Activated T-cell treated with anti-CD3 and anti-CD28 coated beads for 24 hours (primary cell): ENCODE measurements at places on chromosomes 12 and 14.

GRCh38 chr14:21136024-21136423 lies 19.8 kb downstream of the OR5AU1 start:
- no peak for DNase-seq

DNA sequence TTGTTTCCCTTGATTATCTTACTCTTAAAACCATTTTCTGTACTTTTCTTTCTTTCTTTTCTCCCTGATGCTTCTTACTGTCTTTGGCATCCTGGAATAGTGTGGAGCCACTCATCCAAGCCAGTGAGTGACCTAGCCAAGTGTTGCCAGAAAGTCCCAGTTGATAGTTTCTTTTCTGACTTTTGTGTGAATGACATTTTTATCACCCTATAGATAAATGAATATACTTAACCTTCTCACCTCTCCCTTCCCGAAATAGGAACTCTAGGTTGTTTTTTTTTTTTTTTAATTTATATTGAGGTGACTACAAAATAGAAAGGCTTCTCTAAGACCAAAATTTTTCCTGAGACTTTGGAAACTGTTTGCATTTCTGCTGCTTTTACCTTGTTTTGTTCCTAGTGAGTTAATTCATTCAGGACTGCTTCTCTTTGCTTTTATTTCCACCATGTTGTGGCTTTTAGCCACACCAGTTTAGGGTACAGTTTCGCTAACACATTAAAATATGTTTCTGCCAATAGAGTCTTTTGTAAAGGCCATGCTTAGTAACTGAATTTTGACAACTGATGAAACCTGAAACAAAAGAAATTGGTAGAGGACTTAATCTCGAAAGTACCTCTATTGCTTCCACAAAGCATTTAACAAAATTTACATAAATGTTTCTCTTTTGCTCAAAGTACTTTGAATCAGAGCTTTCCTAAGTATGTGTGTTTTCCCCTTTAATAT lies 194.6 kb downstream of the ERC1 start:
- DNase-seq = no peak

DNA sequence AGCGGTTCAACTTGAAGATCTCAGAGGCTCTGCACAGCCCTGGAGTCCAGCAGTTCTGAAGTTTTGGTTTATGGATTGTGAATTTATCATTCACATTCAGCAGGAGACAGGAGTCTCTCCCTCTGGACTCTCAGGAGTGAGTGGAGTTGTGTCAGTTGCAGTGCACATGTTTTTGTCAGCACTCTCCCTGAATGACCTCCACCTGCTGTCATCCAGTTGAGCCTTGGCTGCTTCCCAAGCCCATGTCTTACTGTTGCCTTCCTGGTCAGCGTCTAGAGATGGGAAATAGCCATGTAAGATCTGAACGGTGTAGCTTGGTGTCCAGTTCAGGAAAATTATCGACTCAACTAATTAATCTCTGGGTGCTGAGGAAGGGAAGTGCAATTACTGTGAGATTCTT lies 133.2 kb downstream of the PRKCH start:
- no peak for DNase-seq

DNA sequence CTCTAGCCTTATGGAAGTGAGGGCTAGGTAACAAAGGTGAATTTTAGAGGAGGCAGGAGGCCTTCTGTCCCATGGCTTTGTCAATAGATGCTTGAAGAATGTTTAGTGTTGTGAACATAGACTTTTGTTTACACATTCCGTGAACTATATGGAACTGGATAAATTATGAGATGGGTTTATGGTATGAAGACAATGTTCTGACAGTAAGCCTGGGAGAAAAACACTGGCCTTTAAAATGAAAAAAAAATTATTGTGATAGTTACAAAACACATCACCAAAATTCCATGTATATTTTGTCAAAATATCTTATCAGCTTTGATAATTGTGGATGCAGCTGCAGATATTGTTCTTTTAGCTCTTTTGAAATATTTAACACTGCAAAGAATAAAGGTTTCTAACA lies 251.5 kb upstream of the DCN start:
- DNase-seq = no peak

DNA sequence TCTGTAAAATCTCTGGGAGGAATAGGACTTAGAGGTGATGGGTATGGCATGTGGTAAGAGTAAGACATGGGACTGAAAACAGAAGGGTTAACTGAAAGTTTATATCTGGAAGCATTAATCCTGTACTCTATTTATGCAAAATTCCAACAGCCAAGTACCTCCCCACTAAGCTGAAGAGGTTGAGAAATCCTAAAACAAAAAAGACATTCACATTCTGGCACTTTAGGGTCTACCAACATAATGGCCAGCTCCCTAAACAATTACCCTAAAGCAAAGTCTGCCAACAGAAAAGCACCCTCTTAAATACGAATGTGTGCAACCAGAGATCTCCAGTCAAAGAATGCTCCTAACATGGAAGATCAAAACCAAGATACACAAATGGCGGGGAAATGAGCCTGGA lies 87.4 kb downstream of the GTF2A1 start:
- no peak for DNase-seq

GRCh38 chr12:100472325-100472724 lies 1.3 kb upstream of the NR1H4 start:
- DNase-seq = no peak

DNA sequence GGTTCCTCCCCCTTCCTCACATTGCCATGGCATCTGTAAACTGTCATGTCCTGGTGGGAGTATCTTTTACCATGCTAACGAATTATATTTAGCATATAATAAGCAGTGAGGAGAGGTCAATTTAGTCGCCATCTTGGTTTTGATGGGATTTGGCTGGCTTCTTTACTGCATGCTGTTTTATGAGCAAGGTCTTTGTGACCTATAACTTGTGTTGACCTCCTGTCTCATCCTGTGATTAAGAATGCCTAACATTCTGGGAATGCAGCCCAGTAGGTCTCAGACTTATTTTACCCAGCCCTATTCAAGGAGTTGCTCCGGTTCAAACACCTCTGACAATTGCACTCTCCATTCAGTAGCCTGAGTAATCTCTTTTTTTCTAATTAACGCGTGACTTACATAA lies 2.1 kb upstream of the EIF4B start:
- DNase-seq = no peak

DNA sequence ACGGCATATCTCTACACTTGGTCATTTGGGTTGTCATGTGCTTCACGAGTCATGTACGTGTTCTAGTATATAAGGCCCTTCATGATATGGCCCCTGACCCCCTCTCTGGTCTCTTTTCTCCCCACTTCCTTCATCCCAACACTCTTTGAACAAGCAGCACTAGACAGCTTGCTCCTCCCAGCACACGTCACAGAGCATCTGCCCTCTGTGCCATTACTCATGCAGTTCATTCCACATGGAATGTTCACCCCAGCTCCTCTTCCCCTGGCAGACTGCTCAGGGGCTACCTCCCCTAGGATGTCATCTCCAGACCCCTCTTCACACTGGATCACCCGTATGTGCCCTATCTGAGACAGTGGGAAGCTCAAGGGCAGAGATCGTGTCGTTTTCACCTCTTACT lies 14.1 kb upstream of the LRP1-AS start:
- DNase-seq = no peak

DNA sequence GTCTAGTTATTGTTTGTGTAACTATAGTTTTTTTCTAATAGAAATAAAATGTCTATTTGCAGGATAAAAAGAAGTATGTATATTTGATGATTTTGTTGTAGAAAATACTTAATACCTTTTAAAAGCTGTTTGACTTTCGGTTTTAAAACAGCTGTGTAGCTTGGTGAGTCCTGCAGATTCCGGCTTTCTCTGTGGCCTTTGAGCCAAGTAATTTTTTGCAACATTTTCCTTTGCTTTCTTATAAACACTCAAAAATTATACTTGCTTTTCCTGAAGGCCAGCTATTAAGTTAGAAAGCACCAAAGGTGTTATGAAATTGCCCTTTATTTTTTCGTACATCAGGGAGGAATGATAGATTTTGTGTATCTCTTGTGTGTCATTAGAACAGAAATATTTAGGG lies 63.6 kb downstream of the CRADD start:
- no peak for DNase-seq
